Activated B cell treated with CpG ODN at 0.5 μM for 24 hours (primary cell): ENCODE measurements at places on chromosomes 6 and 20.

GRCh38 chr6:34909320-34909883, 20.3 kb downstream of the ANKS1A start:
- DNase-seq: no peak

GRCh38 chr6:25793970-25794369, 37.9 kb downstream of the SLC17A1 start:
- no peak for DNase-seq

- DNase-seq: no peak
Observed at GRCh38 chr6:105389543-105389942, 13.3 kb downstream of the PREP start.

DNA sequence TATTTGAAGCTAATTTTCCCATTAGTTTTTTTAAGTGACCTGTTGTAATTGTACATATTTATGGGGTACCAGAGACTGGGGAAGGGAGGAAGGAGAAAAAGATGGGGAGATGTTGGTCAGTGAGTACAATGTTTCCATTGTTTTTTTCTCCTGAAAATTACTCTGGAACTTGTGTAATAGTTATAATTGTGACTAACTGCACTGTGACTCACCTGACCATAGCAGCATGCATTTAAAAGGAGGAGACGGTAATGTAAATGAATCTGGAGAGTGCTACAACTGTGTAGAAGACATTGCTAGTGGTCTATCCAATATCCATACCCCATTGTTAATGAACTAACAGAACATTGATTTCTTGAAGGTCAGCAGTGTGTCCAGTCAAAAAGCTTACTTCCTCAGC, 133.4 kb downstream of the RFPL4B start:
- DNase-seq: no peak

DNA sequence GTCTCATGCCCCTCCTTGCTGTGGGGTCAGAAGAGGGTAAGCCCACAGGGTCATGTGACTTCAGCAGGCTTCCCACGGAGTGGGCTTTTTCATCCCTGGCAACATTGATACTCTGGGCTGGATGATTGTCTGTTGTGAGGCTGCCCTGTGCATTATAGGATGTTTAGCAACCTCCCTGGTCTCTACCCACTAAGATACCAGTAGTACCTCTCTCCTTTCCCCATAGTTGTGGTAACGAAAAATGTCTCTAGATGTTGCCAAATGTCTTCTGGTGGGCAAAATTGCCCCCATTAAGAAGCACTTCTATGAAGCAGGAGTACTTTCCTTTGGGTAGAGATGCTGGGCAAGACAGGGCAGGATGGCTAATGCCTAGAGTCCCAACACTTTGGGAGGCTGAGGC, 232.5 kb upstream of the ZNF217 start:
- no peak for DNase-seq

- no peak for DNase-seq
Observed at GRCh38 chr20:9616455-9616805, 102.0 kb downstream of the LAMP5 start.

DNA sequence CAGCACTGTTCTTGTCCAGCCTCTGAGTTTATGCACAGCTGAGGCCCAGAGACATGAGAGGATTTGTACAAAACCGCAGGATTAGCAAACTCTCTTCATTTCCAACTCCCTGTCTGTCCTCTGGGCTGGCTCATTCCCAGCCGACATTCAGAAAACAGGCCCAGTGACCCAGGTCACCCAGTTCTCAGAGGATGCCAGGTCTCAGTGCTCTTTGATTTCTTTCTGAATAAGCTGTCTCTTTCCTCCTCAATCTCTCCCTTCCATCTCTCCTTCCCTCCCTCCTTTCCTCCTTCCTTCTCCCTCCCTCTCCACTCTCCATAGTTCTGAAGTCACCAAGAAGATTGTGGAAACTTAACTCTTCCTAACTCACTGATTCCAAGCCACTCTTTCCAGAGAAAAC, 372.7 kb upstream of the SULF2 start:
- DNase-seq: no peak

DNA sequence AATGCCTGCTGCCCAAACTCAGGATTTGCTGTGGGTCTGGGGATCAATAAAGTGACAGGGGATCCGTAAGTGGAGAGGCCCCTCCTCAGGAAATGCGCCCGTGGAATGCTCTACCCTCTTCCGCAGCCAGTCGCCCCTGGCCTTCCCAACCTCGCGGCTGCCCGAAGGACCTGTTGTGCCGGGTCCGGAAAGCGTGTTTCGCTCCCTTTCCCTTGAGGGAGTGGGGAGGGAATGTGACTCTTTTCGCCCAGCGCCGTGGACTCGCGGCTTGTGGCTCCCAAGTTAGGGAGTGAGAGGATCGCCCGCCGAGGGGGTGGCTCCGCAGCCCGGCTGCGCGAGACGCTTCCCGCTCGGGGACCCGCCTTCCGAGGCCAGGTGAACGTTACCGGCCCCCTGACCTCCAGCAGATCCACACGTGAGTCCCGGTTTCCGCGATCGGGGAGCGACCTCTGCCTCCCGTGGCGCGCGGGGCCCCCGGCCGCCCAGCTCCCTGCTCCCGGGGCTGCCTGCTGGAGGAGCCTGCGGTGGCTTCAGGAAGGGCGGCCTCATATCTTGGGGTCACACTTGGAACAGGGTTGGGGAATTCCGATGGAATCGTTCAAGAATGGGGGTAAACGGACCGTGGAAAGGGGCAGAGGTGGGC, 666 bp downstream of the TPD52L1 start:
- no peak for DNase-seq

GRCh38 chr6:168870982-168871381, 382.7 kb downstream of the THBS2 start:
- no peak for DNase-seq

DNA sequence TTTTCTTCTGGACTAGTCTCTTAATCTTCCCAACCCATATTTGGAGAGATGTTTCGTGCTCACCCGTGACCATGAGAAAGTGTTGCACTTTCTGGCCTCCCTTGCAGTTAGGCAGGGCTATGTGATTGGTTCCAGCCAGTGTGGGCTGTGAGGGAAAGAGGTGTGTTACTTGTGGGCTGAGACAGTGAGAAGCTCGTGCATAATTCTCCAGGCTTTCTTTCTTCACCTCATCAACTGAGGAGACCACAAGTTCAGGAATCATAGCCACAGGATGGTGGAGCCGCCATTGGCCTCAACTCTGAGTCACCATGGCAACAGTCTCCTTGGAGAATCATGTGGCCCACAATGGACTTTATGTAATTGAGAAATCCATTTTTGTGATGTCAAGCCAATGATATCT, 57.5 kb upstream of the FUCA2 start:
- DNase-seq: no peak

- DNase-seq: no peak
Observed at GRCh38 chr6:88708197-88708744, 255.1 kb downstream of the RNGTT start.

DNA sequence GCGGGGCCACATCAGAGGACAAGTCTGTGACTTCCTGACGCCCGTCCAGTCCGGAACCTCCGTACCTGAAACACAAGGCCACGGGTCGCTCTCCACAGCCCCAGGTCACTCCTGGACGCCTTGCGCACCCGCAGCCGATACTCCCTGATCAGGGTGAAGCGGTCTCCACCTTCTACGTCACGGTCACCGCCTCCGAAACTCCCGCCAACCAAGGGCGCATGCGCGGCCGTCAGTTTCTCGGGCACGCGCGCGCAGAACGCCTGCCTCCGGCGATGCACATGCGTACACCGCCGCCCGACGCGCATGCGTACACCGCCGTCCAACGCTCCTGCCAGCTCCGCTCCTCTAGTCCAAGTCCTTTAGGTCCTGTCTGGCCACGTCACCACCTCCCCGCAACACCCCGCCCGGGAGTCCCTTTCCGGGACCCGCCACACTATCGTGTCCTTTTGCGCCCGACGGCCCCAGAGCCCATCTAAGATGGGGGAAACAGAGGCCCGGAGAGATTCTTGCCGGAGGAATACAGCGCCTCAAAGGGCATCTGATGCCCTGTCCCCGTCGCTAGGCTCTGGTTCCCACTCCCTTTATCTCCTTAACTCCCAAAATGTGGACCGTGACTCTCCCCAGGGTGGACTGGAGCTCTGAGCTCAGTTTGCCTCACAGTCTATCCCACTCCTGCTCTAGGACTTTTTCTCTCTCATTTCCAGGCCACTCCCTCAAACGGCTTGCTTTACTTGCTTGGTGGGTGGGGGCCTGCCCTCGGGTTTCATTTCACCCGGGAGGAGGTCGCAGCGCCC, at the start of gene DSN1:
TSS of gene DSN1 (minus strand) at position 167 of the 794 bp plus-strand sequence. CDS start 2,305 bp downstream, outside the sequence.
- peak; percentile 99 for DNase-seq

GRCh38 chr6:127096167-127096566, 22.3 kb upstream of the RSPO3 start:
- no peak for DNase-seq

GRCh38 chr20:29497261-29497671, 1760.2 kb upstream of the DEFB115 start:
- DNase-seq: no peak

GRCh38 chr6:16055852-16056251, 73.0 kb upstream of the MYLIP start:
- DNase-seq: no peak

DNA sequence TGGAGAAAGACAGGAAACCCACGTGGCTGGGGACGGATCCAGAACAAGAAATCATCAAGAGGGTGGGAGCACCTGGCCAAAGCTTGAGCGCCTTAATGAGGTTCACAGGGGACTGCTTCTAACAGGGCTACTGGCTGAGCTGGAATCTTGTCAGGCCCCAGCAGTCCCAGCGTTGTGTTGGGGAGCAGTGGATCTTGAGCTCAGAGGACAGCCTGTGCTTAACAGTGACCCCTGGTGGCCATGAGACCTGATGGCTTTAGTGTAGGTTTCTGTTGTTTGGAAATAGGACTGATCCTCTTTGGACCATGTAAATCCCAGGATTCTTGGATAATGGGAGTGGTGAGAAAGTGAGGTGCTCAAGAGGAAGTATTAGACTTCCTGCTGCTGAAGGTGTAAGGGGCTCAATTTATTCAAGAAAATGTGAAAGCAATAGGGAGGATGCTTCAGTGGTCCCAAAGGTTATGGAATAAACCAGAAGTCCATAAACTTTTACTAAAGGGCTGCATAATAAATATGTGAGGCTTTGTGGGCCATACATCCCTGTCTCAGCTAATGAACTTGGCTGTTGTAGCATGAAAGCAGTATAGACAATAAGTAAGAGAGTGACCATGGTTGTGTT, 216.2 kb downstream of the NFATC2 start:
- no peak for DNase-seq

GRCh38 chr20:61112515-61112914, 139.5 kb upstream of the CDH4 start:
- DNase-seq: no peak

GRCh38 chr20:57779401-57780003, 69.7 kb upstream of the PMEPA1 start:
- DNase-seq: no peak

DNA sequence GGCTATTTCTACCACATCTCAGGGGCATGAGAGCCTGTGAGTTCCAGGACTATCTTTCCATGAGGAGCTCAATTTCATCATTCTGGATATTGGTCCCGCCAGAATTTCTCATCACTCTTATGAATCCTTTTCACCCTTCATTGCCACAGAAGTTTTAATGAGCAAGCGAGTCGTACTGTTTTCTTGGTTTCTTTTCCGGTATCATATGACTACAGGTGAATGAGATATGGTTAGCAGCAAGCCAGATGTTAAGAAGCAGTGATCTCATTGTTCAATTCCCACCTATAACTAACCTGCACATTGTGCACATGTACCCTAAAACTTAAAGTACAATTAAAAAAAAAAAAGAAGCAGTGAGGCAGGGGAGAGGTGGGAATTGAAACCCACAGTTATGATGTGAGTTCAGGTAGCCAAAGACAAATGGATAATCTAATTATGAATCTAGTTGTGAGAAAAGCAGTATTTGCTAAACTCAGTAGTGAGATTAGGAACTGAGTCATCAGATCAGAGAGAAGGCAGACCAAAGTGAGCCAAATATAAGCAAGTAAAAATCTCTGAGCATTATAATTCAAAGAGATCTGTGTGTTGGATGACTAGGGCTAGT, 78.0 kb upstream of the ELOVL5 start:
- DNase-seq: no peak

DNA sequence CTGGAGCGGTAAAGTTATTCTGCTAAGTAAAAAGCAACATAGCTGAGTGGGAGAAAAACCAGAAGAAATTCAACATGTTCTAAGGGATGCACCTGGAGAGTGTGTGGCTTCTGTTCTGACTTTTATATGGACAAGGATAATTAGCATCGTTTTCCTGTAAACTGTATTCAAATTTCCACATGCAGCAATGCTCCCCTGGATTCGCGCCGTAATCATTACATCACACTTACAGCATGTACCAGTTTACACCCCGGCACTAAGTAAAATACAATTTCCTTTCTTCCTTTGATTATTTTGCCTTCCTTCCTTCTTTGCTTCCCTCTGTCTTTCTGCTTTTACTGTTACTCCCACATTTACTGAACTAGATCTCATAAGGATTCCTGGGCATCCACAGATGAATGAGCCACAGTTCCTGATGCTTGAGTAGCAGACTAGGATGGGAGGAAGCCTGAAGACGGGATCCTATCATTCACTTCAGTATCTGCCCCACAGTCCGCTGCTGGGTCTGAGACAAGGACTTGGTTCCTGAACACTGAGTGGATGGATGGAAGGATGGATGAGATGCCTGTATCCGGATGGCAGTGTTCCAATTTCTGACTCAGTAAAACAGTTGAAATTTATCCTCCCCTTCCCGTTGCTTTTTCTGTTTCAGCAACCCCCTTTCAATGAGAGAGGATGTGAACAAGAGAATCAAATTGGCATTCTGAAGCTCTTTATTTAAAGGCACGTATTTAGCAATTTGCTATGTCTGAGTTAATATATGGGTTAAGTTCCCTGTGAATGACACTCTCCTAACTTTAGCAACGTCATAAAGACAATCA, 174.6 kb downstream of the GJA10 start:
- DNase-seq: no peak

DNA sequence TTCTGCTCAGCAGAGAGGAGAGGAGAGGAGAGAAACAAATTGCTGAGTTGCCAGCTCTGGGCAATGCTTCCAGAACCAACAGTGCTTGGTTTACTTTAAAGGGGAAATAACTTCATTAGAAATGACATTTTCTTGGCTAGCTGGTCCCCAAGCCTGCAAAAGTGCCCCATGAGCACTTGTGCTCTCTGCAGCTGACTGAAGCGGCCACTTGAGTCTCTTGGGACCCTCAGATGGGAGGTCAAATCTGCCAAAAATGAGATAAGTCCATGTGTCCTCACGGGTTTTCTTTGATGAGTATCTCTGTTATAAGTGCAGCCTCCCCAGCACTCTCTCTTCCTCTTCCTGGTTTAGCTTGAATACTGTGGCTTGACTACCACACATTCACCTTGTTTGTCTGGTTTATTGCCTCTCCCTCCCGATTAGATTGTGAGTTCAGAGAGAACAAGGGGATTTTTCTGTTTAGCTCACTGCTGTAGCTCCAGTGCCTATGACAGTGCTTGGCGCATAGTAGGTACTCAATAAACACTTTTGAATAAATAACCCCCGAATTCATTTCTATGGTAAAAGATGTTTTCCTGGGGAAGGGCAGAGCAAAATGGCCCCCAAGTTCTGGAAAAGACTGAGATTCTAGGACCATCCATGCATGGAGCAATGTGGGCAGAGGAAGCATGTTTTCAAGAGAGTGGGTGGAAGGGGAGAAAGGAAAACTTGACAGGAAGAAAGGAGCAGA, 7.0 kb upstream of the RIN2 start:
- no peak for DNase-seq
